ENCODE measurements at places on chromosomes 6 and 20.

DNA sequence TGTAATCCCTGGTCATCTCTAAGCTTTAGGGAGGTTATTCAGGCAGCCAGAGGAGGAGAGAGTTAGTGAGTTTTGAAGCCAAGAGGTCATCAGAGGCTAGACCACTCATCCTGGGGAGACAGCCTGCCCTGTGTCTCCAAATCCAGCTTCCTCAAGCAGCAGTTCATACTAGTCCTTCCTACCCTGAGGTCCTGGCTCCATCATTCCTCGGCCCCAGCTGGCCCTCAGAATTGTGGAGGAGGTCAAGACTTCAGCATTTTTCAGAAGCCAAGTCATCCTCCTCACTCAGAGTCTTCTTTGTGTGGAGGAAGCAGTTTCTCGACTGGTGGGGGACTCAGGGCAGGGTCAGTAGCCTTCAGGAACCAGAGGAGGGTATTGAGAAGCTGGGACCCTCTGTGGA lies 12.4 kb upstream of the KIAA1755 start:
- no peak for DNase-seq

- DNase-seq: no peak
Observed at GRCh38 chr6:9412951-9413559, 977.7 kb upstream of the SLC35B3 start.

DNA sequence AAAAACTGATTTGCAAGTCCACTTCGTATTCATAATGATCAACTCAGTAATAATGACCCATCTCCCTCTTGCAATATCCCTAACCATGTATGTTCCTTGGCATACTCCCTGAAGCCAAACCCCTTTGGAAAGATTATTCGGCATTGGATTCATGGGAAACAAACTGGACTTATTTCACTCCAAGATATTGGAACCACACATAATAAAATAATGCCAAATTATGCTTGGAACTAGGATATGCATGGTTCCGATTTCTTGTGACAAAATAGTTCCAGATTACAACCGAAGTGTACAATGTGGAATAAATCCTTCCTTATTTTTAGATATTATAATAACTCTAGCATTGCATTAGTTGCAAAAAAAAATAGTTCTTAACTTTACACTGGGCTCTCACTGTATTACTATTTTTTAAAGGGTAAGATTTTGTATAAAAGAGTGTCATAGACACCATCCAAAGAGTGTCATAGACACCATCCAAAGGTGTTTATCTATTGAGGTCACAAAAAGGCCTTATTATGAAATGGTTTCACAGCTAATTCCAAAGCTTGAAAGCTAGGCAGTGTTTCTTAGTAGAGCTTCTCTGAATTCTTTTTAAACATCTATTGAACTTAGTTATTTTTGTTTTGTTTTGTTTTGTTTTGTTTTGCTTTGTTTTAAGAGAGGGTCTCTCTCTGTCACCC lies 410.9 kb upstream of the JARID2 start:
- DNase-seq: no peak

DNA sequence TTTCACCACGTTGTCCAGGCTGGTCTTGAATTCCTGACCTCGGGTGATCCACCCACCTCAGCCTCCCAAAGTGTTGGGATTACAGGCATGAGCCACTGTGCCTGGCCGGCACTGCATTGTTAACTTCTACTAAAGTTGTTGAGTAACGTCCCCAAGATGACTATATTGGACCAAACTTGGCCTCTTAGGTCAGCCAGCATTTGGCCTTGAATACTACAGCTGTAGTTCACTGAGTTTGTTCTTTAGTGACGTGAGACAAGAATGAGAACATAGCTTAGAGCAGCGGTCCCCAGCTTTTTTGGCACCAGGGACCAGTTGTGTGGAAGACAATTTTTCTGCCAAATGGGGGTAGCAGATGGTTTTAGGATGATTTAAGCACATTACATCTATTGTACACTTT lies 237.1 kb downstream of the TBC1D7 start:
- DNase-seq: no peak

- DNase-seq: no peak
Observed at GRCh38 chr20:35009665-35010328, 54.1 kb downstream of the MYH7B start.

GRCh38 chr20:32989507-32990283 lies 14.5 kb downstream of the SUN5 start:
- DNase-seq: no peak

DNA sequence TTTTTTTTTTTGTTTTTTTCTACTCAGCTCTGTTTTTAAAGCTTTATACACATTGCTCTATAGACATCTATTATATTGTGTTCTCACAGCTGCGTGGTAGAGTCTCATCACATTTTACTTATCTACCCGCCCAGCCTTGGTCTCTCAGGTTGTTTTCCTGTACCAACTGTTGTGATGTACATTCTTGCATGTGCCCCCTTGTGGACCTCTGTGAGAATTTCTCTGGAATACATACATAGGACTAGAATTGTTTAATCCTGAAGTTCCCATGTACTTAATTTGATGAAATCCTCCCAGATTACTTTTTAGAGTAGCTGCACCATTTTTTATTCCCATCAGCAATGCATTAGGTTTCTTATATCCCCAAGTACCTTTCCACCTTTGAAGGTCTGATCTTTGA lies 40.4 kb upstream of the TINAG start:
- no peak for DNase-seq

- no peak for DNase-seq
Observed at GRCh38 chr6:1496836-1497760, 107.7 kb downstream of the FOXF2 start.

DNA sequence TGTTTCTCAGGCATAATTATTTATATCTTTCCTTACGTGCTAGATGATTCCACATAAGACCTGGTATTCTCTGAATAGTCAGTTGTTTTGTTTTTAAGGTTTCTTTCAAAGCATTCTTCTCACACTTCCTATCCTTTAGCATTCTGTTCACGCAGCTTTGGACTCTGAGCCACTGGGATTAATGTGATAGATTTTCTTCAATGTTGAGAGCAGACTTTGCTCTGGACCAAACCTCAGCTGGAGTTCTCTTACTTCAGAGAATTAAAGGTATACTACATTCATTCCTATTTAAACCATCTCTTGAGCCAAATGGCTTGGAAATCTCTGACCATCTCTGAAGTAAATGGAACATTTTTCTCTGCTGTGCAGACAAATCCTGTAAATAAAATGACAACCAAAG lies 70.7 kb upstream of the TRAF3IP2 start:
- no peak for DNase-seq

- no peak for DNase-seq
Observed at GRCh38 chr6:27303613-27304272, 8.3 kb downstream of the POM121L2 start.

DNA sequence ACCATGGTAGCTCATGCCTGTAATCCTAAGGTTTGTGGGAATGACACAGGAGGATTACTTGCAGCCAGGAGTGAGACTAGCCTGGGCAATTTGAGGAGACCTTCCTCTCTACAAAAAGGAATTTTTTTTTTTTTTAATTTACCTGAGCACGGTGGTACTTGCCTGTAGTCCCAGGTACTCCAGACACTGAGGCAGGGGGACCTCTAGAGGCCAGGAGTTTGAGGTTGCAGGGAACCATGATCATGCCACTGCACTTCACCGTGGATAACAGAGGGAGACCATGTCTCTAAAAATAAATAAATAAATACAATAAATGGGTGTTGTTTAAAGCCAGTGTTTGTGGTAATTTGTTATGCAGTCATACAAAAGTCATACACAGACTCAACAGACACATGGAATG lies 2.4 kb upstream of the HLA-F start:
- no peak for DNase-seq

- no peak for DNase-seq
Observed at GRCh38 chr20:3854462-3854871, 7.8 kb downstream of the MAVS start.

- no peak for DNase-seq
Observed at GRCh38 chr6:85421972-85422371, 27.9 kb upstream of the NT5E start.

DNA sequence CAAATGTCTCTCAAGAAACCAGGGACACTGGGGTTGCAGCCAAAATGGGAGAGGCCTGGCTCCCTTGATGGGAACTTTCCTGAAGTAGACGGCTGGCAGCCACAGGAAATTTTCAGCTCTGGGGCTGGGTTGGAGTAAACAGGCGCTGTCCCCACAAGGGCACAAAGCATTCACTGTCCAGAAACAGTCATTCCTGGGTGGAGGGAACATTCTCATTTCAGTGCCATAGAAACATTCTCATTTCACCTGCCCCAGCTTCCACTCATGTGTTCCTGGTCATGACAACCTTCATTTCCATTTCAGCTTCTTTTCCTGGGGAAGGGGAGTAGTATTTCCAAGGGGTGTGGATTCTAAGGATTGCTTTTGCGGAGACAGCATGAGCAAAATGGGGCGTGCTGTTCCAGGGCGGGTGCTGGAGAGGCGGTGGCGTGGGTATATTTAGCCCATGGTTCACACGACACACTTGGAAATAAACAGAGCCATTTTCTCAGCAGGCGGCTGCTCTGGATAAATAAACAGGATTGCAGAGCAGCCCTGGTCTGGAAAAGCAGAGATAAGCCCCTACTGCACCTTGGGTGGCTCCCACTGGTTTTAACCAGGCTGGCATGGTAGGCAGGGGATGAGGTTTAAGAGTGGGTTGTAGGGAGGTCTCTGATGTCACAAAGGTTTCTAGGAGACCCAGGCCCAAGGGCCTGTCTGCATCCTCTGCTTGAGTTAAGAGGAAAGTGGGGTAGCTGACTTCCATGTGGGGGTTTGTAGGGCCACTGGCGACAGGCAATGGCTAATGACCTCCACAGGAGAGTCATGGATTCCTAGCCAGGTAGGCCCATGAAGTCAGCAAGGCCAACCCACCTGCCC lies 32.9 kb downstream of the COX4I2 start:
- DNase-seq: peak; percentile 90

- no peak for DNase-seq
Observed at GRCh38 chr20:4666001-4666479, 55.7 kb upstream of the PRND start.

- no peak for DNase-seq
Observed at GRCh38 chr6:109023356-109023925, 71.2 kb downstream of the SESN1 start.

GRCh38 chr6:122222761-122223160 lies 176.7 kb upstream of the HSF2 start:
- DNase-seq: no peak

DNA sequence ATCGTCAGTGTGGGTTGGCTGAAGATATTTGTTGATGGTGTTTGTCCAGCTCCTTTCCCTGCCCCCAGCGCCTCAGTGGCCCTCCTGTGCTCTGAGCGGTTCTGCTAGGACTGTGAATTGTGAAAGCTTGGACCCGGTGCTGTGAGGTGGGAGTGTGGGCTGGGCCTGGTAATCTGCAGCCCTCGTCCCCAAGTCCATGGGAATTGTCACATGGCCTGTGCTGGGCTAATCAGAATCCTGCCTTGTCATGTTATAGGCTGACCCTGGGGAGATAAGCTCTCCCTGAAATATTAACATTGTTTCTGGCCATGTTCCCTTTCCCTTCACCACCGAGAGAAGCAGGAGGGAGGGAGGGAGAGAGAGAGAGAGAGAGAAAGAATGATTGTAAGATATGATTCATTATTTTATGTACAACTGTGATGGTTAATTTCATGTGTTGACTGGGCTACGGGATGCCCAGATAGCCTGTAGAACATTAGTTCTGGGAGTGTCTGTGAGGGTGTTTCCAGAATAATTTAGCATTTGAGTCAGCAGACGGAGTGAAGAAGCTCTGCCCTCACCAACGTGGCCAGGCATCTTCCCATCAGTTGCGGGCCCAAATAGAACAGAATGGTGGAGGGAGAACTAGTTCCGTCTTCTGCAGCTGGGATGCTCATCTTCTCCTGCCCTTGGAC lies 62.4 kb downstream of the TFAP2C start:
- no peak for DNase-seq

DNA sequence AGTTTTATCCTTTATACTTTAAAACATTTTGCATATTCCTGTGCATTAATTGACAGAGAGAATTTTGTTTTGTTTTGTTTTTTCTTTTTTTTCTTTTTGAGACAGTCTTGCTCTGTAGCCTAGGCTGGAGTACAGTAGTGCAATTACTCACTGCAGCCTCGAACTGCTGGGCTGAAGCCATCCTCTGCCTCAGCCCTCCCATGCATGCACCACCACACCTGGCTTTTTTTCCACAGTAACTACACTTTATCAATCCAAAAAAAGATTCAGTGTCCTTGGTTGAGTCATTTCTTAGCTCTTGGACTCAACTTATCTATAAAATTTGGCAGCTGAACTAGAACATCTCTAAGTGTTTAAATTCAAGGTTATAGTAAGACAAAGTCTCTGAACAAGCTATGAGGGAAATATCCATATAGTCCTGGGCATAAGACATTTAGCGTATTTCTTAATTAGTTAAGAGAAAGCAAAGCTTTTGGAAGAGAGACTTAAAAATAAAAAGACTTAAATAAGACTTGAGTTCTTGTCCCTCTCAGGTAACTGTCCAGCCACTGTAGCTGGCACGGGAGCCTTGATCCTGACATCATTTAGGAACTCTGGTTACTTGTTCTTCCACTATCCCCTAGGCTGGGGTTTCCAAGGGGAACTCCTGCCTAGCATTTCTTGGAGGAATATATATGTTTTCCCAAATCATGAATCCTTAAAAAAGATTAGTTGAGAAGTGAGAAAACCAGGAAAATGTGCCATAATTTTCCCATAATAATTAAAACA lies 300.1 kb downstream of the HACE1 start:
- DNase-seq: no peak

DNA sequence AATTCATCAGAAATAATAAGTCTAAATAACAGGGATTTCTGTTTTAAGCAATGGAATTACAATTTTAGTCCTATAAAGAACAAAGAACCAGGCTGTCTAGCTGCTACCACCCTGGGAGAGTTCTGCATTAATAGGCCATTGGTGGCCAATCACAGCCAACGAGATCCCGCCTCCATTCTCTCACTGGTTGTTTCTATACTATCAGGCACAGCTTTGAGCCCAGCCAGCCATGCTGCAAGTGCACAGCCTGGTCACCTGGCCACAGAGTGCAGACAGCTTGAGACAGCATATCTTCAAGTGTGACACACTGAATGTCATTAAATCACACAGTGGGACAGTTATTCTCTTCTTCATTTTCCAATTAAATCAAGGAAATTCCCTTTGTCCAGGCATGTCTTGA lies 16.1 kb upstream of the RAB22A start:
- DNase-seq: no peak

- DNase-seq: no peak
Observed at GRCh38 chr6:15265787-15266186, 19.9 kb downstream of the JARID2 start.

DNA sequence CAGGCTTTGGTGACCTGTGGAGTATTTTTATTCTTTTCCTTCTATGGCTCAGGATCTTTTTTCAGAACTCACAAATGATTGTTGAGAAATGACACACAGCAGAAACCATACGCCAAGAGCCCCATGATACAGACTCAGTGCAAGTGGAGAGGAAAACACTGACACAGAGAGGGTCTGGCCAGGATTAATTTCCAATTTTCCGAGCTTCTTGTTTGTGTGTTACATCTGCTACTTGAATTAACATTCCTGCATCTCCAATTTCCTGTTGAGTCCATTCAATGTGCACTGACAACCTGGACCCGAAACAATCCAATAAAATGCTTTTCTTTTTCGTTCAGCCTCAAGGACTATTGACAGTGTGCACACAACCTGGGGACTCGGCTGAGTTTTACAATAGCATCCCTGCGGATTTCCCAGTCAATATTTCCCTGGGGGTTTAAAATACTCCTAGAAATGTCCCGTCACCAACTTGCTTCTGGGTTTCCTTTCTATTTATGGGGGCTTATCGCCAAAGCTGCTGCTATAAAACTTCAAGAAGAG lies 4.9 kb upstream of the MLN start:
- no peak for DNase-seq
